ENCODE measurements at places on chromosomes 3 and 15.

GRCh38 chr3:53230789-53231188, 25.0 kb downstream of the TKT start:
- no peak for DNase-seq

GRCh38 chr15:45157974-45158373, 28.2 kb downstream of the DUOX1 start:
- DNase-seq = no peak

DNA sequence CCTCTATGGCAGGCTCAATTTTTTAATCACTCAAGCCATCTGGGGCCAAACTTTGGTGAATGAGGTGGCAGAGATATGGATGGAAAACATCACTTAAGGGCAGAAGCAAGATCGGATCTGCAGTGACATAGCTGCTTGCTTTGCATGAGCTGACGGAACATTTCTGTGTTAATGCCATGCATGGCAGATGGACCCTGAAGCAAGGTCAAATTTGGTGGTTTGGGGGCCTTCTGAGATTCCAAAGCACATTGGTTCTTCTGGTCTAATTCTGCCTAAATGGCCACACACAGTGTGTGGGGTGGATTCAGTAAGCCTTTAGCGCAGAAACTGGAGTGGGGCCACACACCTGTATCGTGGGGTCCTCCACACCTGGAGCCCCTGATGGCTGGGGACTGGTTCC, 38.3 kb upstream of the BCL2L10 start:
- DNase-seq = no peak

GRCh38 chr15:47961401-47962090, 159.2 kb upstream of the SLC24A5 start:
- no peak for DNase-seq

DNA sequence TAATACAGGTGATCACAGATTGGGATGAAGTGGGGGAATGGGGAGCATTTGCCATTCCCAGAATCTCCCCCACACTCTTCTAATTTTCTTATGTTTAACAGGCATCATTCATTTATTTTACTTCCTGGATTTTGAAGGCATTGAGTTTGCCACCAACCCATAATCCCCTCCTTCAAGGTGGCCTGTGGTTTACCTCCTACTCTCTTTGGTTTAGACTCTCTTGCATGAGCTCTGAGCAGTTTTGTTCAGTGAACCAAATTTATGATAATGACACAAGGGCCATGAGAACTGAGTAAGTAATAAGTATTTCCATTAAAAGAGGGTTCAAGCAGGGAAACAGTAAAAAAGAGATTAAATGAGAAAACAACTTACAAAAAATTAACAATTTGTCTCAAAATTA, 703.1 kb upstream of the CFAP20DC start:
- no peak for DNase-seq

DNA sequence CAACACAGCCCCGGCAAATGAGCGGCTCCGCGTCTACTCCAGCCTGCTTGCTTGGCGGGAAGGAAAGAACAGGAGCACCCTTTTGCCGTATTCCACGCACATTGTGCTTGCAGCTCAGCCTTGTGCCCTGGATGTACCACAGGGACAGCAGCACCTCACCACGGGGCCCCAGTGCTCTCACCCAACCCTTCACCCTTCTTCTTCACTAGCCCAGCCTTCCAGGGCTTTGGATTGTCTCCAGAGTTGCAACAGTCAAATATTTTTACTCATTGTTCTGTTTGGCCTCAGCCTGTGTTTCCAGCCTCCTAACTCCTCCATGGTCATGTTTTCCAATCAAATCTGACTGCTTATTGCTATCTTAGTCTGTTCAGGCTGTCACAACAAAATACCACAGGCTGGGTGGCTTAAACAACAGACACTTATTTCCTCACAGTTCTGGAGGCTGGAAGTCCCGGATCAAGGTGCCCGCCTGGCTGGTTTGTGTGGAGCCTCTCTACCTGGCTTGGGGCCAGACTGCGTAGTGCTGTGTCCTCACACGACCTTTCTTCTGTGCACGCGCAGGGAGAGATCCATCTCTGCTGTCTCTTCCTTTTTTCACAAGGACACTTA, 79.2 kb upstream of the ABHD17C start:
- no peak for DNase-seq

GRCh38 chr3:132721479-132722164, 587 bp downstream of the NPHP3 start:
- DNase-seq = peak; percentile 78

DNA sequence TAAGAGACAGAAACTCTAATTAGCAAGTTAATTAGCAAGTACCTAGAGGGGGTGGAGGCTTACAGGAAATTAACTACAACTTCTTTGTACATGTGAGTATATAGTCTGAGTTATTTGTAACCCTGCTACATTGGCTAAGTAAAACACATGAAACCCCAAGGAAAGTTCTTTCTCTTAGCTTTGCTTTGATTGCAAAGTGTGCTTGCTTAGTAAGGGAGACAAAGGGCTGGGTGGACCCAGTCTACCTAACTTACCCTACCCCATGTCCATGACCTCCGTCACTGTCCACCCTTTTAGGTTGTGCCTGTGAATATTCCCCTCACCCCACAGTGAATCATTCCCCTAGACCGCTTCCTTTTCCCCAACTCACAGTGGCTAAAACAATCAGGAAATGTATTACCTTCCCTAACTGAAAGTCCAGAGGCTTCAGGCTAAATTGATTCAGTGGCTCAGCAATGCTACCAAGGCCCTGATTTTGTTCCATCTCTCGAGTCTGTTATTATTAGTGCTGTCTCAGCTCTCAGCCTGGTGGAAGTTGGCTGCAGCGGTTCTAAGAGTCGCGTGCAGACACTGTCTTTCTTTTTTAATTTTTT, 31.1 kb upstream of the RYR3 start:
- no peak for DNase-seq

DNA sequence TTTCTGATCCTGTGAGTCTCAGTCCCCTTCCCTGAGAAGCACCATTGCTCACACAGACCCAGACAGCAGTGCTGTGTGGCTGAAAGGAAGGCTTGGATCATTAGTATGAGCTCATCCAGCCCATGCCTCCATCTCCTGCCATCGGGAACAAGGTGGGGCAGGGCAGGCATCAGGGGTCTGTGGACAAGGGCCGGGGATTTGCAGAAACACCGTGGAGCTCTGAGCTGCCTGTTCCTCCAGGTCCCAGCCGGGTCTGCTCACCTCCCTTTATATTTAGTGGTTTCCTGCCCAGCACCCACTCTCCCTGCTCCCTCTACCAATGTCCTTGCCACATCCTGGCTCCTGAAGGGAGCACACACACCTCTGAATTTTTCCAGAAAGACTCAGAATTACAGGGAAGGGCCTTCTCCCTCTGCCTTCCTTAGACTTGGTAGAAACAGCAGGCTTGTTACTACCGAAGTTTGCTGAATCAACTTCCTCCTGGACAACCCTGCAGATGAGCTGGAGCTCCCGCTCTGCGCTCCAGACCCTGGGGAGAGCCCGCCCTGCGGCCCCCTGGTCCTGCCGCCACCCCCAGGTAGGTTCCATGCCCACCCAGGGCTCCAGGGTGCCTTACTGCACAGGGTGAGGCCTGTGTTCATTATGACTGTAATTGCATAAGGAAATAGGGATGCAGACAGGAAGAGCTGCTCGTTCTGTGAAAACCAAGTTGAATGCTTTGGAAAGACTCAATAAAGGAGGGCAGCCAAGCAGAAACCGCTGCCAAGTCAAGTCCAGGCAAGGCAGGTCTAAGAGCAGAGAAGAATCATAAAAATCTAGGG, 128.1 kb downstream of the NSMCE3 start:
- DNase-seq = peak; percentile 10

DNA sequence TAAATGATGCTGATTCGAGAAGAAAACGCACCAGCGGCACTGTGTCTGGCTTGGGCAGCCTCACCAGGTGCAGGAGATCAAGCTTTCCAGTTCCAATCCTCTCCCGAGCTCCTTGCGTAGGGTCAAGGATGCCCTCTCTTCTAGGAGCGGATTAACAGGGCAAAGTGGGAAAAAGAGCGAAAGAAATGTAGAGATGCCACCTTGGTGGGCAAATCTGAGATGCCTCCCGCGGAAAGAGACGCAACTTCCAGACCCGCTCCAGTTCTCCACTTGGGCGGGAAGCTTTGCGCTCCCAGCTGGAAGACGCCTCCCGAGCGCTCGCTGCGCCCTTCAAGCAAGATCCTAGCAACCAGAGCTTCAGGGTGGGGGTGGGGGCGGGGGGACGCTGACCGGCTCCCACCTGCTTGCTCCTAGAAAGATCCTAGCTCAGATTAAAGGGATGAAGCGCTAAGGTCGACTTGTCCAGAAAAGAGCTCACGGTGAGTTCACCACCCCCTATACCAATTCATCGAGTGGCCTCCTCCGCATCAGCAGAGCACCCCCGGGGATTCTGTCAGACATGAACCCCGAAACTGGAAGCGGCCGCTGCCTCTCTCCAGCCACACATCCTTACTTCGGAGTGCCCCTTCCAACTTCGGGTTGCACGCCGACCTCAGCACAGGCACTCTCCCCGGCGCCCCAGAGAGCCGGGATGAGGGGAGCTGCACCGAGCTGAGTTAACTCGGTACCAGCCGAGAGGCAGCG, 769 bp downstream of the TAFA4 start:
- DNase-seq = peak; percentile 14

DNA sequence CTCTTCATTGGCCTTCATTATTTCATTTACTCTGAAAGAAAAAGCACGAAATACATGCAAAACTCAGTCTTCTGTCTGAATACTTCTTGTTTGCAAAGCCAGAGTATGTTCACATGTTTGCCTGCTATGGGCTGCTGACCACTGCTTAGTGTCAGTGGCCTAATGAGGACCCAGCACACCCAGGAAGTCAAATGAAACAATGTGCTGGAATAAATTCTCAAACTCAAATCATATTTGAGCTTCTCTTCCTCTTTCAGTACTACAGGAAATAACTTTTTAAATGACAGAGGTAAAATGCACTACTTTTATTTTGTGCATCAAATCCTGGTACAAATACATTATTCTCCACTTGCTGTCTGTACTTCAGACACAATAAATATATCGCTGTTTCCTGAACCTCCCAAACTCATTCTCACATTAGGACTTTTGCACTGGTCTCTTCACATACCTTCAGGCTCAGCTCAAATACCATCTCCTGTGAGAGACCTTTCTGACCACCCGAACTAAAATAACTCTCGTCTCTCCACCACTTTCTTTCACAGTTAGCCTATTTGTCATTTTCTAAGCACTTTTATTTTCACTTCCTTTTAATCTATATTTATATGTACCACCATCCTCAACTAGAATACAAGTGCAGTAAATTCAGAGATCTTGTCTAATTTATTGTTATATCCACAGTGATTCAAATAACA, 176.8 kb downstream of the TUSC7 start:
- no peak for DNase-seq

DNA sequence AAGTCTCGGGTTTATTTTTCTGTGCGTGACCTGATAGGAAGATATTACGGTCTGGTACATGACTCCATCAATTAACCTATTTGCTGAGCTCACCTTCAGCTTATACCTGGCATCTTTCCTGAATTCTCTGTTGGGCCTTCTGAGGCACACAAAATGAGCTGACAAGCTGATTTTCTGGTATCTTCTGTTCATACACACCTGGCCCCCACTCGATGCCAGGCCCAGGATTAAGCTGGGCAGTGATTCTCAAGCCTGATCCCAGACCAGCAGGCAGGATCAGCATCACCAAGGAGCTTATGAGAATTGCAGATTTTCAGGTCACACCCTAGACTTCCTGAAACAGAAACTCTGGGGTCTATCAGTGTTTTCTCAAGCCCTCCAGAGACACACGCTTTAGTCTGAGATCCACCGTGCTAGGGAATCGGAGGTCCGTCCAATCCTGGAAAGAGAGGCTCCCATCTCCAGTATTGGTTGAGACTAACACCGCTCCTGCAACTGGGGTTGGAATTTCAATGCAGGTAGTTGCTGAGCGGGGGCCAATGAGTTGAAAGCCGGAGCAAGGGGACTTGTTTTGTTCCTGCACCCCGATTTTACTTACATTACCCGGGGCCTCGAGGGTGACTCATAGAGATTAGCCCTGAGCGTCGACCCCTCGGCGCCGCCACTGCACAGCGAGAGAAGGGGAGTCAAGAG, 636 bp upstream of the EIF1B start:
- DNase-seq = no peak

GRCh38 chr3:127762077-127762786, 60.1 kb downstream of the MGLL start:
- DNase-seq = no peak

GRCh38 chr3:172179680-172180399, 140.5 kb downstream of the FNDC3B start:
- no peak for DNase-seq

- DNase-seq = no peak
Observed at GRCh38 chr3:46905661-46906451, 28.3 kb downstream of the PTH1R start.

- DNase-seq = no peak
Observed at GRCh38 chr15:39767921-39768320, 14.7 kb downstream of the FSIP1 start.

GRCh38 chr3:33751336-33751735, 33.3 kb upstream of the CLASP2 start:
- DNase-seq = no peak

DNA sequence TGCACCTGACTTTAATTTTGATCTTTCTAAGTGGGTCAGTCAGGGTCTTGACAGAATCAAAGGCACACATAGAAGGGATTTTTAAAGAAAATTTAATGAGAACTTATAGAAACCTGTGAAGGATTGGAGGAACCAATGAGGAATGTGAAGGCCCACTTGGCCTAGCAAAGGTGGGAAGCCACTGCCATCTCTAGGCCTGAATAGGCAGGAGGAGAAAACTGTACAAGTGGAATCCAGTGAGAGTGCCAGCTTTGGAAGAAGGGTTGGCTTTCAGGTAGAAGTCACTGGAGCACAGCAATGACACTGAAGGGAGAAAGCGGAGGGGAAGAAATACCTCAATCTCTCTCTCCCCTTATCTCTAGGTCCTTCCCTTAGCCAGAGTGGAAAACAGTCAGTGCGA, 380.7 kb upstream of the KCNMB2 start:
- no peak for DNase-seq

DNA sequence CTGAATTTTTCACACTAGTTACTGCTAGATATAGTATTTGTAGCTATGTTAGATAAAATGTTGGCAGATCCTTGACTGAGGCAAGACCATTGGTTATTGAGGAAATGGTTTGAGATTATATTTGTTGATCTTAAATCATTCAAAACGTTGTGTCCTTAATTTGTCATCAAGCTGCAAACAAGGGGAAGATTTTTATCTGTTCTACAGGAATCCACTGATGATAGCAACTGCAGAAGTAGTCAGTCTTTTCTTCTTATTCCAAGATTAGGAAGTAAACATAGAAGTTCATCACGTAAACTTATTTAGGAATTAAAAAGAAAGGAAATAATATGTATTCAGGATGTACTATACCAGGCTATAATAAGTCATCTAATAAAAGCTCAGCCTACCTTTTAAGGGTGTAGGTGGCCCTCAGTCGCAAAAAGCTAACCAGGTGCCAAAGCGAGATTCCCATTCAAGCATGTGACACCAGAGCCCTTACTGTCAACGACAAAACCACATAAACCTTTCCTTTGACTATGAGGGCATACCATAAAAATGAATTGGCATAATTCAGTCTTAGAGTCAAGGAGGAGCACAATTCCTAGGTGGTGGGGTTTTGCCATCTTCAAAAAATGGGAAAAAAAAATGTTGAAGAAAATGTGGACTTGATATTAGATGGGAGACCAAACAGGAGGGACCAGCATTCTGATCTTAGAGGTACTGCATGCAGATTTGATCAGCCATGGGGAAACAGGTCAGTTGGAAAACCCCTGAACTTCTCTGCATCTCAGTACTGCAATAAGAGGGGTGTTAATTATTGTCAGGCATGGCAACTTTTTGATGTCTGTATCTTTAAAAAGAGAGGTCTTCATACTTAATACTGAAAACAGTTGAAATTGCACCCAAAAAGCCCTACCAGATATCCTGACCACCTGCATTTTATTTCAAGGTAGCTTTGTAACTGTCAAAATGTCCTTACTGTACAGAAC, 212.5 kb upstream of the UBE2E1 start:
- DNase-seq = no peak

Data from glutamatergic neuron (in vitro differentiated cells).